ENCODE measurements at places on chromosomes 3 and 15.

DNA sequence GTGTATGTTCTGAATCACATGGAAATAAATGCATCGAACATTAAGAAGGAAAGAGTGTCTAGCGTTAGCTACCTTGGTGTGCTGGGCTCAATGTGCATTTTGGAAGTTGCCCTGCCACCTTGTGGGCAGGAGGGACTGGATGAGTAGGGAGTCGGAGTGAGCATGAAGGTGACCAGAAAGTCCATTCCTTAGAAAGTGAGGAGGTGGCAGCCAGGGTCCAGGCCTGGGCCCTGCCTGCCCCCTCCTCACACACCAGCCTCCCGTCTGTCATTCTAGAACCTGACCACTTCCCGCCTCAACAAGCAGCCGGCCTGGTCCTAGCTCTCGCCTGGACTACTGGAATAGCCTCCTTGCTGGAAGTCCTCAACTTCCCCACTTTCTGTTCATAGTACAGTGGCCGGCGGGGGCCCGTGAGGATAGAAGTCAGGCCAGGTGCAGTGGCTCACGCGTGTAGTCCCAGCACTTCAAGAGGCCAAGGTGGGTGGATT is 10.2 kb upstream of the GATA2 start:
- no peak for DNase-seq

GRCh38 chr15:63090472-63090871 is 31.2 kb upstream of the LACTB start:
- DNase-seq, result no peak

DNA sequence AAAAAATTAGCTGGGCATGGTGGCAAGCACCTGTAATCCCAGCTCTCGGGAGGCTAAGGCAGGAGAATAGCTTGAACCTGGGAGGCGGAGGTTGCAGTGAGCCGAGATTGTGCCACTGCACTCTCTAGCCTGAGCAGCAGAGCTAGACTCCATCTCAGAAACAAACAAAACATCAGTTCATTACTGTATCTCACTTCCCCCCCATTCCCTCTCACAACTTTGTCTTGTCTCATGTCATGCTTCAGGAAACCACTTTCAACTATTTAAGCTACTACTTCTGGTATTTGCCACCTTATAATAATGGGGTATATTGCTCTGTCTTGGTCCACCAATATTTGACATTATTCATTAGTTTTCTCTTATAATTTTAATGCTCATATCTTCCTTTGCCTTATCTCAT is 26.2 kb downstream of the PIK3CA start:
- no peak for DNase-seq

- DNase-seq, result no peak
These were observed 31.4 kb upstream of the ZBTB38 start for GRCh38 chr3:141336672-141337522.

GRCh38 chr15:49083401-49084284 is 37.4 kb upstream of the SECISBP2L start:
- DNase-seq, result no peak

DNA sequence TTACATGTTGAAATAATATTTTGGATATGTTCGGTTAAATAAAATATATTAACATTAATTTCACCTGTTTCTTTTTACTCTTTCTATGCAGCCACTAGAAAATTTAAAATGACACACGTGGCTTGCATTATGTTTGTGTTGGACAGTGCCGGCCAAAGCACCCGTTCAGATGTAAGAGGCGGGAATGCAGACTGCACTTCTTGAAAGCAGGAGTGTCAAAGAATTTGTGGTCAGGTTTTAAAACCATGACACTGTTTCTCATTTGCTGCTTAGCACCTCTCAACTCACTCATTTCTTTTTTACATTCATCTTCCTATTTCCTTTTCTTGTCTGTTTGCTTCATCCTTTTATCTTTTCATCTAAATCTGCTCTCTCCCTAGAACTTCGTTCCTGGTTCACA is 35.3 kb upstream of the MINAR1 start:
- DNase-seq, result no peak

DNA sequence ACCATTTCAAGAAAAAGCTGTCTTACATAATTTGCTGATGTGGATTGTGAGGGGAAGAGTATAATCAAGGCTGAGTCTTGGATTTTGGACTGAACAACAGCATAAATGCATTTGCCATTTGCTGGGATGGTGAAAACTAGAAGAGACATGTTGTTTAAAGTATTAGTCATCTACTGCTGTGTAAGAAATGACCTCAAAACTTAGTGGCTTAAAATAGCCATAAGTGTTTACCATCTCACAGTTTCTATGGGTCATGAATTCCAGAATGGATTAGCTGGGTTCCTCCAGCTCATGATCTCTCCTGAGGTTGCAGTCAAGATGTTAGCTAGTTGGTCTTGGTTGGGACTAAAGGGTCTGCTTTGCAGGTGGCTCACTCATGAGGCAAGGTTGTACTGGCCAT is 66.2 kb downstream of the SCN11A start:
- no peak for DNase-seq

GRCh38 chr3:98968824-98969223 is 67.3 kb upstream of the DCBLD2 start:
- DNase-seq, result no peak
